B cell (primary cell): ENCODE measurements at places on chromosomes 12 and 14.

- no peak for DNase-seq
Observed at GRCh38 chr12:96064271-96064670, 28.9 kb upstream of the LTA4H start.

DNA sequence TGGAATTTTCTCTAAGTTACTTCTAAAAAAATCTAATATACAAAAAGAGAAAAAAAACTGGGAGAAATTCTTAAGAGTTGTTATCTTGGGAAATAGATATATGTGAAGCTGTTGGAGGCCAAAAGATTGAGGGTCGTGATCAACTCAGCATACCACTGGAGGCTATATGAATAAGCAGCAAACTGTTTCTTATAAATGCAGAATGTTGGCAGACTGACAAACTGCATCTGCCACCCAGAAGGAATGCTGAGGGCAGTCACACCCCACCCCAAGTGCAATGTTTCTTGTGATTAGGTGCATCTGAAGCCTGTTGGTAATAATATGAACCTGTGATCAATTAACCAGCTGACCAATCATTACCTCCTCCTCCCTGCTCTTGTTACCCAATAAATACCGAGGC lies 818.6 kb upstream of the MGAT4C start:
- DNase-seq: no peak

- no peak for DNase-seq
Observed at GRCh38 chr12:19239616-19240234, 110.2 kb downstream of the PLEKHA5 start.

GRCh38 chr12:89350260-89350629 lies 2.1 kb downstream of the DUSP6 start:
- no peak for DNase-seq

- DNase-seq: no peak
Observed at GRCh38 chr12:94604366-94604698, 46.0 kb downstream of the TMCC3 start.

- no peak for DNase-seq
Observed at GRCh38 chr12:100796621-100797020, 2.0 kb downstream of the ANO4 start.

DNA sequence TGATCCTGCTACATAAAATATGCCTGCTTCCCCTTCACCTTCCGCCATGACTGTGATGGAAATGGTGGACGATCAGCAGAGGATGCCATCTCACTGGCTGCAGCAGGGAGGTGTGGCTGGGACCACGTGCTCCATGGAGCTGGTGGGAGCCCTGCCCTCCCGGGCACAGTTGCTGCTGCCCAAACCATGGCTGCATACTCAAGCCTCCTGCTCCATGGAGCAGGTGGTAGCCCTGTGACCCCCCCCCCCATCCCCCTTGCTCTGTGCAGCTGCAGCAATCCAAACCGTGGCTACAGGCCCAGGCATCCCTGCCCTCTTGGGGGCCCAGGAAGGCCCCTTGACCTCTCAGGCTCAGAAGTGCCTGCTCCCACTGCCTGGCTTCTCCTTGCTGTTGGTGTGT lies 597.5 kb upstream of the LMO3 start:
- no peak for DNase-seq

- no peak for DNase-seq
Observed at GRCh38 chr14:64864258-64864657, 15.4 kb downstream of the SPTB start.

DNA sequence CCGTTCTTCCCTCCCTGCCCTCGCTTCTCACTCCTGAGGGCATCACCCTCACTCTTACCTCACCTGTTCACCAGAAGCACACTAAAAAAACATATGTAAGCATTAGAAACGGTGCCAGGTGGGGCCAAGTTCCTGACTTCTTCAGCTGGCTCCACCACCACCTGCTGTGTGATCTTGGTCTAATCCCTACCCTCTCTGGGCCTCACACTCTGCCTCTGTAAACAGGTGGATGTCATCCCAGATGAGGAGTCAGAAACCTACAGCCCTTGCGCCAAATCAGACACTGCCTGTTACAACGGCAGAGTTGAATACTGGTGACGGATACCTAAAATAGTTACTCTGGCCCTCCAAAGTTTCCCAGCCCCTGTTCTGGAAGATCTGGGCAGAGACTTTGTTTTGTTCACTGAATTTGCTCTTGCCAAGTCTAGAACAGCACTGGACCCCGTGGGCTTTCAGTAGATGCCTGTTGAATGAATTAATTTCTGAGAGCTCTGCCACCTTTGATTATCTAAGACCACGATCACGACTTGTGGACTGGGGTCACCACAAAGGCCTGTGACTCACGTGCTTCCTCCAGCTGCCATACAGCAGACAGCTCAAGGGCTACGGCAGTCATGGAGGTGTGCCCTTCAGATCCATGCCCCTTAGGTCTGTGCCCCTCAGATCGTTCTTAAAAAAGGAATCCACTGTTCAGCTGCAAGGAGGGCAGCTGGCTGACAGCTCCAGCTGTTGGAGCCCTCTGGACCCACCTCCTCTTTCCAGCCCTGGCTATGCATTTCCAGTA lies 71.9 kb downstream of the GSC start:
- DNase-seq: no peak

- no peak for DNase-seq
Observed at GRCh38 chr14:92109490-92109889, 3.1 kb upstream of the ATXN3 start.

DNA sequence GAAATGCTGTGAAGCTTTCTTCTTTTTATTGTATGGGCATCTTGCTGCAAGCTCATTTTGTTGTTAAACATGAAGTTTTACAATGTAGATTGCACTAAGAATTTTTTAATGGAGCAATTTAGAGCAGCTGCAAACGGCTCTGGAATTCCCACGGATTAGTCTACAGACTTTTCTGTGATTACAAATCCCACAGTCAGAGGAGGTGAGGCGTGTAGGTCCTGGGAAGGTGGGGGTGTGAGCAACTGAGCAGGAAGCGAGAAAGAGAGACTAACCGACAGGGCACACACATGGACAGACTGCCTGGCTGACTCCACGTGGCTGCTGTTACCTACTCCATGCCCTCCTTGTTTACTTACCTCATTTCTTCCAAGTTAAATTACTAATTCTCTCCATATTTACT lies 348.5 kb downstream of the NPAS3 start:
- DNase-seq: no peak

GRCh38 chr12:32454866-32455265 lies 55.5 kb downstream of the FGD4 start:
- DNase-seq: no peak

GRCh38 chr12:120738252-120739030 lies 12.8 kb downstream of the ACADS start:
- DNase-seq: no peak

DNA sequence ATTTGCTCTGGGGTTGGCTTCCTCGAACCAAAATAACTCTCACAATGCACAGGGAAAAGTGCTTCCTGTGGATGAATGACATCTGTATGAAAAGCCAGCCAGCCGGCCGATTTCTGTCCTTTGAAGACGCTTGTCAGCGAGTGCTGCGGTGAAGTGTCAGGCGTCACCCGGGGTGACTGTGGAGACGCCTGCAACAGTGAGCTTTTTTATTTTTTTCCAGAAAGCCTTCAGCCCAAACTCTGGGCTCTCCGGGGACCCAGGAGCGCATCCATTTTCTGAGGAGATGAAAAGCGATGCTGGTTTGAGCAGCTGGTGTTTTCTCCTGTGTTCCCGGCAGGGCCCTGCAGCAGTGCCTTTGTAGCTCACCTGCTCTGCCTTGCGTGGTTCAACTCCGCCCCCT lies 147.9 kb upstream of the MYL2 start:
- DNase-seq: no peak

GRCh38 chr12:3102771-3103410 lies 25.7 kb downstream of the TSPAN9 start:
- no peak for DNase-seq

DNA sequence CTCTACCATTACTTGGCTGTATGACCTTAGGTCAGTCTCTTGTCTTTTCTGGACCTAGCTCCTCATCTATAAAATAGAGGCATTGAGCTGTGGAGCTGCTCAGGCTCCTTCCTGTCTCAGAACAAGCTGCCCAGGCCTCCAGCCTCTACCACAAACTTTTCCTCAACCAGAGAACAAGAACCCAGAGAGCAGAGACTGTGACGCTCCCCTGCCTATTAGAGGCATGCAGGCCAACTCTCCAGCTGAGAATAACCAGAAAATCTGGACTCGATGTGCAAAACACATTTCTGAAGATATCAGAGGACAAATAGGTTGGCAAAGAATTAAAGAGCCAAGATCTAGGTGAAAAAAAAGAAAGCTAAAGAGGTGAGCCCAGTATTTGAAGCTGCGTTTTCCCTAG lies 17.8 kb upstream of the PNMA1 start:
- DNase-seq: no peak

DNA sequence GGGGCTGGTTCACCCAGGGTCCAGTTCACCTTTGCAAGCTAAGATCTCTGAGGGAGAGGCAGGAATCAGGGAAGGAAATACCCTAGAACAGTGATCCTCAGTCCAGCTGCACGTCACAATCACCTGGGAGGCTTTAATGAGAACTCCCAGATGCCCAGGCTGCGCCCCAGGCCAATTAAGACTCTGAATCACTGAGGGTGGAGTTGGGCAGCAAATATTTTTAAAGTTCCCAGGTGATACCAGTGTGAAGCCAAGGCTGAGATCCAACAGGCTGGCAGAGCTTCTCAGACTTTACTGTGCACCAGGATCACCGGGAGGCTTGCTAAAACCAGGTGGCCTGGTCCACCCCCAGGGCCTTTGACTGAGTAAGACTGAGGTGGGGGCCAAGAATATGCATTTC lies 23.8 kb downstream of the MYL2 start:
- DNase-seq: no peak

GRCh38 chr14:21194597-21194996 lies 38.7 kb upstream of the OR5AU1 start:
- no peak for DNase-seq

- no peak for DNase-seq
Observed at GRCh38 chr12:57320639-57321038, 69.7 kb upstream of the STAC3 start.

DNA sequence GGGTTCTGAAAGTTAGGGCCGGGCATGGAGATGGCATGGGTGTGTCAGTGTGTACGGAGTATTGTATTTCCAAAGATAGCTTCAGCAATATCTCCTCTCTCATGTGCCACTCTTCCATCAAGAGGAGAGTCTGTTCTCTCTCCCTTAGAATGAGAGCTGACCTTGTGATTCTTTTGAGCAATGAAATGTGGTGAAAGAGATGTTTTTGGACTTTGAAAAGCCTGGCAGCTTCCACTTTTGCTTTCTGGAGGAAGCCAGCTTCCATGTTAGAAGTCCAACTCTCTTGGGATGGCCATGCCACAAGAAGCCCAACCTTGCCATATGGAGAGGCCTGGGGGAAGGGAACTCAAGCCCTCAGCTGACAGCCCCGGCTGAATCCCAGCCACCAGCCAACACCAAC lies 72.4 kb upstream of the GZMB start:
- DNase-seq: no peak

- no peak for DNase-seq
Observed at GRCh38 chr12:6041891-6042290, 82.6 kb downstream of the VWF start.

DNA sequence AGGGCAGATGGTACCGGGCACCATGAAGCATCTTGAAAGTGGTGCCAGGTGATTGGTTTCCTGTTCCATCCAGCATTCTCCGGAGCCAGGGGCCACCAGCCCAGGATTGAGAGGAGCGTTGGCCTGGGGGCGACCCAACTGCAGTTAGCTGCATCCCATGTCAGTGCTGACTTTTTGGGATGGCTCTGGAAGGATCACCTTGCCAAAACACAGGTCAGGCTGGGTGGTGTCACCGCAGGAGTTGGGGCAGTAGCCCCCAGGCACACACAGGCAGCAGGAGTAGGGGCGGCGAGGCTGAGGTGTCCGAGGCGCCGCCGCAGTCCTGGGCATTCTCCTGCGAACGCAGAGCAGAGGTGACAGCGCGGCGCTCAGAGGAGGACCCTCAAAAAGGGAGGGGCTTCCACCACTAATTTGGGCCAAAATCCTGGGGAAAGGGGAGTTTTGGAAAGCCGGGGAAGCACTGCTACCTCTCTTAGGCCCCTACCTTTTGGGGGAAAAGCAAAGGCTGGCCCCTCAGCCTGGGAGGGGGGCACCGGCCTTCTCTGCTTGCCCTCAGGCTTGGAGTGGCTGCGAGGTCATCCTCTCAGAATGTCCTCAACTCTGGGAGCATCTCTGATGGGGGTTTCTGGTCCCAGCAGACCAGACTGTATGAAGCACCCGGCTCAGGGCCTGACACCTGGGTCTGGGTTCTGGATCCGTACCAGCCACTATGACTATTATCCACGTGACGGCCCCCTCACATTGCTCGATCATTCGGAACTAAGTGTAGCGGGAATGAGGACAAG lies 26.7 kb upstream of the LRTM2 start:
- DNase-seq: no peak

DNA sequence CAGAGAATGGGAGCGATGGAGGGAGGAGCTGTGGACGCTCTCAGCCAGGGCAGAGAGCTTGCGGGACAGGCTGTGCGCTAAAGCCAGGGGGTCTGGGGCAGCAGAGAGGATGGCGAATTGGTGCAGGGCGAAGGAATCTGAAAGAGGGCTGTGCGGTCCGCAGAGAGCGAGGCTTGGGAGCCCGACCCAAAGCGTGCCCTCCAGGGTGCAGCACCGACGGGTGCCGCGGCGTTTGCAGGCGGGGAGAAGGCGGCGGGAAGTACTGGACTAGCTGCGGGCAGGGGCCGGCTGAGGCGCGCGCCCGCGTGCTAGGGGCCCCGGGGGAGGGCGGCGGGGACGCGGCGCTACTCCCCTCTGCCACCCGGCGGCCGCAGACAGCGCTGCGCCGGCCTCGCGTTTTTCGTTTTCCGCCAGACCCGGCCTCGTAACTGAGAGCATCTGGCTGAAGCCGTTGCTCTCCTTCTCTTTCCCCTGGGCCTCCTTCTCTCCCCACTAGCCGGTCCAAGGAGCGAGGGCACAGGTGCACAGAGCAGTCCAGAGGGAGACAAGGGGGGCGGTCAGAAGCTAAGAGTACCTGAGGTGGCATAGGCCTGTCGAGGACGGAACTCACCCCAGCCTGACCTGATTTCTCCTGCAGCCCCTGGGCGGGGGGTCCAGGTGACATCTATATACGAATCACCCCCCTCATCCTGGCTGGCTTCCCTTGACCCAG lies 24.9 kb downstream of the SLC6A12 start:
- DNase-seq: peak; percentile 24

- DNase-seq: peak; percentile 38
Observed at GRCh38 chr12:11810206-11810545, 160.7 kb downstream of the ETV6 start.

GRCh38 chr12:16524378-16524777 lies 81.6 kb downstream of the LMO3 start:
- DNase-seq: no peak

DNA sequence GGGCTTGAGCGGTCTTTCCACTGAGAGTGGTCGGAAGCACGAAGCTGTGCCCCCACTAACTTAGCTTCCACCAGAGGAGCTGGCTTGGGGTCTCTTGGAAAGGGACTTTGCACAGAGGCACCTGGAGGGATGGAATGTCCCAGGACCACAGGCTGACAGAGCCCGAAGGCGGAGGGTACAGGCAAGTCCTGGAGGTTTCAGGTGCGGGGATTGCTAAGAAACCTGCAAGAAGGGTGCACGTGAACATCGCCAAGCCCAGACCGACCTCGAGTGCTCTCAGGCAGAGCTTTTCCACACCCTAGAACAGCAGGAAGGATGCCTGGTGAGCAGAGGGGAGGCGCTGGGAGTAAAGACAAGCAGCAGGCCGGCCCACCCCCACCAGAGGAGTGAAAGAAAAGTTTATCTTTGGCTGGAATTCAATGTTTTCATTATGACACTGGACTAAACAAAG lies 61.6 kb downstream of the SERPINA3 start:
- no peak for DNase-seq

- no peak for DNase-seq
Observed at GRCh38 chr12:46808955-46809697, 16.7 kb downstream of the SLC38A4 start.
